ENCODE measurements at places on chromosomes 4 and X.

- peak; percentile 44 for DNase-seq
These were observed 348.7 kb upstream of the HAND2 start for GRCh38 chr4:173878701-173879100.

DNA sequence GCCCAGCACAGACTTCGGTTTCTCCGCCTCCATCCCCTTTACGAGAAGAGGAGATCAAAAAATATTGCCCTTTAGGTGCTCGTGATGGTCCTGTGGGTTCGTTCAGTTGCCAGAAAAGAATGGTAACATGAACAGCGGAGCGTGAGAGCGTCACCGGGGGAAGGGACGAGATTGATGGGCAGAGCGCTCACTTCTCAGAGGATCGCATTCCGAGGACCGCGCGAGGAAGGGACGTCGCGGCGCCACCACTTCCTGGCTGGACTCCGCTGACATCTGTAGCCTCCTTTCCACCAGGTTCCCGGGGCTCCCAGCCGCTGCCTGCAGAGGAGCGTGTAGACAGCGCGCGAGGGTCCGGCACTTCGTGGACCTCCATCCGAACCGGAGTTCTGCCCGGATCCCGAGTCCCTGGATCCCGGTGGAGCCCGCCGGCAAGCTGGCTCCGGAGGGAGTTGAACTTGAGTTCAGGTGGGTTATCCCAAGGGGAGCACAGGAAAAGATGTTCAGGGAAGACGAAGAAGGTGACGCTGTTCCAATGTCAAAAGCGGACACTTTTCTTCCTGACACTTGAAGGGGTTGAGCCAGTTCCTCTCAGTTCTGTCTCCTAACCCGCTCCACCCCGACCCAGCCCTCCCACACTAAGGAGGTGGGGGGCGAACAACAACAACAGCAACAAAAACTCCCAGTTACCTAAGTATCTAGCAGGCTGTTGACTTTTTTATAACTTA is 484 bp downstream of the GALNTL6 start:
- no peak for DNase-seq

- DNase-seq, result no peak
These were observed 15.4 kb downstream of the DCHS2 start for GRCh38 chr4:154476232-154476631.

DNA sequence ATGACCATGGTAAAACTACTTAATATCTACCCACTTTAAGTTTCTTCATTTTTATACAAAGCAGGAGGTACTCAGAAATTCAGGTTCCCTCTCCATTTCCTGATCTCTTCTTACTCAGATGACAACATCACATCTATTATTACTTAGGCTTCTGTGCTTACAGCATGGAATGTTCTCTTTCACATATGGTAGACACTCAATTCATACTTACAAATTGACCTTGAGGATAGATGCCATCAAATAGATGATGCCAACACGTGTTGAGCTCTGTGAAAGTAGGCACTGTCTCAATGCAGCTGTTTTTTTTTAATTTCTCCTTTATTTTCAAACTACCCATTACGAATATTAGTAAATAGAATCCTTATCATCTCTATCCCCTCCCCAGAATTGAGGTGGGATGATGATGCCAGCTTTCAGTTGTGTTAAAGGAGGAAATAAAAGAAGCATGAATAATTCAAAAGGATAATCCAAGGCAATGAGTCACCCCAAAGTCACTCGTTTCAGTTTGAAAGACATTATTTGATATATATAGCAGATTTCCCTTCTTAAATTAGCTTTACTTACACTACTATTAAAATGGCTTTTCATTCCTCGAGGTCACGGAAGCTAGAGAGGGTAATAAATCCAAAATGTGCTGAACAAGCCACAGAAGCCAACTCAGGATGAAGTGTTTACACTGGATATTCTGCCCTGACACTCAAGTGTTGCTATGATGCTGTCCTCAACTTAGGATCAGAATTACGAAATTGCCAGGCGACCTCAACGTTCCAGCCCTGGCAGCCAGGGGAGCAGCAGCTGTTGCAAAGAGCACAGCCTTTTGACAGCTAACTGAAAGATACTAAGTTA is 124.2 kb upstream of the EOLA2 start:
- peak; percentile 53 for DNase-seq

DNA sequence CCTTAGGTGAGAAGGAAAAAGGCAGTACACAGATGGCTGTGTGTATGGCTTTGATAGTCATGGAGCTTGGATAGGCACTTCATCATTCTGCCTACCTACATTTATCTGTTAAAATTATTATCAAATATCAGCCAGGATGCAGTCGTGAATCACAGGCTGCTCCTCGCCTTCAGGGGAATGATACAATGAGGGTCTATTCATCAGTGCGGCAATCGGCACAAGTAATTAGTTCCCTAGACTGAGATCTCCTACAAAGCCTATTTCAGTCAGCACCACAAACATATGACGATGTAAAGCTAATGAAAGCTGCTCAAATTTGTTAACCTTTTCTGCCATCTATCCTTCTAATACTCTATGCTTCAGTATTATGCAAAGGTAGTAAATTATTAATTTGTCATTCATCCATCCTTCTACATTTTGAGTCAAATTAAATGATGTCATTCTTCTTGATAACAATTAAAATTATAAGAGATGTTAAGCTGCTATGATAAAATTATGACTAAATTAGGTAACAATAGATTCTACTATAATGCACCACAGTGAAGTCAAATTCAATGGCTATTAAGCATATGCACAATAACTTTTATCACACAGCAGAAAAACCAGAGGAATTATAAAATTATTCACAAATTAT is 19.0 kb downstream of the MAB21L2 start:
- no peak for DNase-seq

GRCh38 chrX:49186125-49187027 is at the start of gene PRICKLE3:
TSS of gene PRICKLE3 (minus strand) at chrX:49186373. CDS start at chrX:49186297, 76 bp downstream.
- DNase-seq, result peak; percentile 92

DNA sequence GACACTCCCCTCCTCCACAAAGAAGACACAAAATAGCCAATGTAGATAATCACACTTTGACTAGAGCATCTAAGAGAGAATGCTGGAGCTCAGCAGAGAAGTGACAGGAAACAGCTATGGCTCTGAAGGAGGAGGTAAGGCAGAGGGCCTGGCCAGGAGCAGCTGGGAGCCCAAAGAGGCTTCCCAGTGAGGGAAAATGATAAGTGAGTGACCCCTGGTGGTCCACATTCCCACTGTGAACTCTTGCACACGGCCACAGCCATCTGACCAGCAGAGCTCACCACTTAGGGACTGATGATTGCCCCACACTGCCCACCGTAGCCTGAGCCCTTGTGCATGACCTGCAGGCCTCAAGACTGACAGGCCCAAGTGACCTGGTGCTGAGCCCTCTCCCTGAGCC is 162.7 kb upstream of the GALNTL6 start:
- DNase-seq, result no peak

GRCh38 chr4:86876894-86877685 is 15.1 kb downstream of the C4orf36 start:
- DNase-seq, result no peak

DNA sequence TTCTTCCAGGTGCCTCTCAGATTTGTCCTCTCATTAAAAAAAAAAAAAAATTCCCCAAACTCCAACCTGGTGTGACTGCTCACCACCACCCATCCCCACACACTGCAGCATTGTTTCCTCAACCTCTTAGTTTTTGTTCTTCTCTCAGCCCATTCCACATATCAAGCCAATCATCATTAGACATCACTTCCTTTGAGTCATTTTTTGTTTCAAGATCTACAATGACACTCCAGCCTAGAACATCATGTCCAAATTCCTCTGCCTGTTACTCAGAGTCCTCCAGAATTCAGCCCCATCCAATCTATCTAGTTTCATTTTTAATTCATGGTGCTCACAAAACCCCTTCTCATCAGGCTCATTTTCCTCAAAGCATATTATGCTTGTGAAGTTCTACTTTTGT is 262.5 kb upstream of the TEX13A start:
- DNase-seq, result no peak

DNA sequence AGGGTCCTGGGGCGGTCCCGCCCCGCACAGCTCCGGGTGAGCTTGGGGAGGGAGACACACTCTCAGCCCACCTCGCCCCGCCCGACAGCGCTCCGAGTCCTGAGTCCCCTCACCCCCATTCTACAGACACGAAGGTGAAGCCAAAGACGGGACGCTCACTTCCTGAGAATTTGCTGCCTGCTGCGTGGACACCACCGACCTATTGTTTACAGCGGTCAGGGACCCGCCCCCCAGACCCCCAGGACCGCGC is 796 bp upstream of the ZNF141 start:
- DNase-seq, result no peak

DNA sequence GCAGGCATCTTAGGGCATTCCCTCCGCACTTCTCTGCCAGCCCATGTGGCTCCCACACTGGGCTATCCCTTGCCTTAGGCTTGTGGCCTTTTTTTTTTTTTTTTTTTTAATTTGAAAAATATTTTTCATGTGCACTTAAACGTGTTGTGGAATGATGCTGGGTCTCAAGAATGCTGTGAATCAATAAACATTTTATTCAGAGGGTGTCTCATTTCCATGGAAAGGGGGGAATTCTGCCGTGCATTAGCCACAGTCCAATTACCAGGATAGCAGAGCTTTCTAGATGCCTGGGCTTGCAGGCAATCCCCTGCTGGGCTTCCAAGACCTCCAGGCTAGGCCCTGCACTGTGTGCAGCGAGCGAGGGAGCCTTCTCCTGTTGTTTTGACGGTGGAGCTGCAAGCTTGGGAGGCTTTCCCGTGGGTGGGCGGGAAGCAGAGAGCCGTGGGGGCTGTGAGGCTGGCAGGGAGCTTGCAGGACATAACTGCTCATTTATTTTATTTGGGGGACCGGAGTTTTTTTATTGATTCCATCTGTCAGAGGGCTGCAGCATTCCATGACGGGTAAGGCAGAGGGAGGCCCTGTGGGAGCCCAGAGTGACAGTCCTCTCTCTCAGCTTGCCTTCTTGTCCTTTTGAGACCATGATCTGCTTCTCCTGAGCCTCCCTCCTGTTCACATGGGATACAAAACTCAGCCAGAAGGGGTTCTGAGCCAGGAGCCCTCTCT is 2.6 kb upstream of the CPZ start:
- no peak for DNase-seq

DNA sequence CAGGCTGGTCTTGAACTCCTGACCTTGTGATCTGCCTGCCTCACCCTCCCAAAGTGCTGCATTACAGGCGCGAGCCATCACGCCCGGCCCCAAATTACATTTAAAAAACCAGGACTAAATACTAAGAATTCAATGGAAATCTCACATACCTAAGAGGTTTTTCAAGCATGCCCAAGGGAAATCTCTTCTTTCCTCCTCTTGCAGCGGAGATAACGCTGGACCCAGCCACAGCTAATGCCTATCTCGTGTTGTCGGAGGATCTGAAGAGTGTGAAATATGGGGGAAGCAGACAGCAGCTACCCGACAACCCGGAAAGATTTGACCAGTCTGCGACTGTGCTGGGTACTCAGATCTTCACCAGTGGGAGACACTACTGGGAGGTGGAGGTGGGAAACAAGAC is 7.4 kb downstream of the TRIML1 start:
- DNase-seq, result no peak

GRCh38 chr4:82642331-82642730 is 80.5 kb upstream of the TMEM150C start:
- no peak for DNase-seq

DNA sequence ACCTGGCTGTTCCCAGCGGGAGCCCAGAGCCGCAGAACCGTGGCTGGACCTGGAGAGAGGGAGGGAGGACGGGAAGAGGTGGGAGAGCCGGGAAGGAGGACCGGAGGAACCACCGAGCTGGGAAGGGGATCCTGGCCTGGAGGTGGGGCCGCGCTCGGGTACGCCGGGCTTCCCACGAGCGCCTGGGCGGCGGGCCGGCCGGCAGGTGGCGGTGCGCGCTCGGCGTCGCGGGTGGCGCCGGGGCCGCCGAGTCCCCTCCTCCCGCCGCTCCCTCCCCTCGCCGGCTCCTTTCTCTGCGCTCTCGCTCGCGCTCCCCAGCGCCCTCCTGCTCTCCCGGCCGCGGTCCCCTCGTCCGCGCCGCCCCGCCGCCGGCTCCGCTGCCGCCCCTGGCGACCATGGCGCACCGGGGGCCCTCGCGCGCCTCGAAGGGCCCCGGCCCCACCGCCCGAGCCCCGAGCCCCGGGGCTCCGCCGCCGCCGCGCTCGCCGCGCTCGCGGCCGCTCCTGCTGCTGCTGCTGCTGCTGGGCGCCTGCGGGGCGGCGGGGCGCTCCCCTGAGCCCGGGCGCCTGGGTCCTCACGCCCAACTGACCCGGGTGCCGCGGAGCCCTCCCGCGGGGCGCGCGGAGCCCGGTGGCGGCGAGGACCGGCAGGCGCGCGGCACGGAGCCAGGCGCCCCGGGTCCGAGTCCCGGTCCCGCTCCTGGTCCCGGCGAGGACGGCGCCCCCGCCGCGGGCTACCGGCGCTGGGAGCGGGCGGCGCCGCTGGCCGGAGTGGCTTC is at the start of gene SORCS2:
Gene SORCS2 (plus strand): TSS at position 287 of the 778 bp plus-strand sequence.
- DNase-seq, result peak; percentile 78

DNA sequence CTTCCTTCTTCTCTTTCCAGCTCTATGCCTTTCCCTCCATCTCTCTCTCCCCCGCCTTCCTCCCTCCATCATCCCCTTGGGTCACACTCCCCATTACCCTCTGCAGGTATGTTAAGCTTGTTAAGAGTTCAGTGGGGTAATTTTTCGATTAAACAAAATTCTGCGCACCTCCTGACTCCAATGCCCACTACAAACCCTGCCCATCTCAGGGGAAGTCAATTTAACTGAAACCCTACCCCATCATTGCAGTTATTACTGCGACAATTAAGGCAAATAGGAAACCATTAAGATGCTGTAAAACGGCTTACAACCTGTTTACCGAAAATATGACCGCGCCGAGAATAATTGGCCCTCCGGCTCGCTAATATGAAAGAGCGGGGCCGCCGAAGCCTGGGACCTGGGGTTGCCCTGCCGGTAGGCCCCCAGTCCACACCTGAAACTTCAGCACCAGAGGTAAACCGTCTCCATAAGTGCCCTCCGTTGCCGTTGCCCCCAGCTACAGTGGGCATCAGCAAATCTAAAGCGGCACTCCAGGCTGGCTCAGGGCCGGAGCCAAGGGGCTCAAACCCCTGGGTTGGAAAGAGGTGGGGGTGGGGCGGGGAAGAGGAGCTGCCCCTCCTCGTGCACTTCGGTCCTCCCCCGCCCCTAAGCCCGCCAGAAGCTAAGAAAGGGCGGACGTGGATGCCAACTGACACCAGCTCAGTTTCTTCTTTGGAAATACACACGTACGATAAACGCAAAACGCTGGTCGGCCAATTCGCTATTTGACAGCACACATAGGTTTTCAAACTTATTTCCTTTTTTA is 4.8 kb downstream of the ARX start:
- no peak for DNase-seq
